Bronchial epithelial cell (primary cell): ENCODE measurements at places on chromosomes 2 and 18. TPM values are rescaled to one million over a fixed set of nuclear protein-coding genes. Genes with fewer than 3 reads are reported as not detected.
A peak's percentile ranks its signal among the peaks of the same experiment; 100 is the strongest.

- peak; percentile 5 for DNase-seq
Observed at GRCh38 chr2:205903549-205904129, 182.3 kb downstream of the INO80D start.

GRCh38 chr2:57417007-57417406 is 629.6 kb upstream of the VRK2 start:
- DNase-seq, result no peak

DNA sequence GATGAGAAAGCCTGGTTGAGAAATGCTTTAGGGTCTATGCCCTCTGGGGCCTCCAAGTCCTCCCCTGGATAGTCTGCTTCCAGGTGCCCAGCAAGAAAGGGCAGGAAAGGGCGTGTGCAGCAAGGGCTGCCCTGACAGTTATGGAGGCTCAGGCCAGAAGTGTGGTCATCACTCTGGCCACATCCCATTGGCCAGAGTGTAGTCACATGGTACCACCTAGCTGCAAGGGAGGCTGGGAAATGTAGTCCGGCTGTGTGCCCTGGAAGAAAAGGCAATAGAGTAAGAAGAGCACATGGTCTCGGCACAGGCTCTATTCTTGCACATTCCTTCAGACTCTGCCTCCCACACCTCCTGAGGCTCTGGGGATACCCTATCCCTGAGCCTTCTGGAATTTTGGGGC is 35.7 kb downstream of the ODC1 start:
- DNase-seq, result peak; percentile 71

DNA sequence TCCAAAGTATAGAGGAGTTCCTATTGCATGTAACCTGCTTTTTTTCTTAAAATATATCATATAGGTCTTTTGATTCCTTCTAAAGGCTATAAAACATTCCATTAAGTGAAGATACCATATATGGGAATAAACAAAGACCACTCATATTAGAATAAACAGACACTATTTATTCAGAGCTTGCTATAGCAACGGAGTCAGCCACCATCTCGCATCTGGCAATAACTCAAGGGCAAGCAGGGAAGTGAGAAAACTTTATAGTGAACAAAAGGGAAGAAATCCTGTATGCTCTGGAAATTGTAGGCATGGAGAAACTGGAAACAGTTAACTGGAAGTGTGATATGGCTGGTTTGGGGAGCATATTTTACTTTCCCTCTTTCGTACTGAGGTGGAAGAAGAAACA is 301.9 kb downstream of the PTH2R start:
- DNase-seq, result no peak

DNA sequence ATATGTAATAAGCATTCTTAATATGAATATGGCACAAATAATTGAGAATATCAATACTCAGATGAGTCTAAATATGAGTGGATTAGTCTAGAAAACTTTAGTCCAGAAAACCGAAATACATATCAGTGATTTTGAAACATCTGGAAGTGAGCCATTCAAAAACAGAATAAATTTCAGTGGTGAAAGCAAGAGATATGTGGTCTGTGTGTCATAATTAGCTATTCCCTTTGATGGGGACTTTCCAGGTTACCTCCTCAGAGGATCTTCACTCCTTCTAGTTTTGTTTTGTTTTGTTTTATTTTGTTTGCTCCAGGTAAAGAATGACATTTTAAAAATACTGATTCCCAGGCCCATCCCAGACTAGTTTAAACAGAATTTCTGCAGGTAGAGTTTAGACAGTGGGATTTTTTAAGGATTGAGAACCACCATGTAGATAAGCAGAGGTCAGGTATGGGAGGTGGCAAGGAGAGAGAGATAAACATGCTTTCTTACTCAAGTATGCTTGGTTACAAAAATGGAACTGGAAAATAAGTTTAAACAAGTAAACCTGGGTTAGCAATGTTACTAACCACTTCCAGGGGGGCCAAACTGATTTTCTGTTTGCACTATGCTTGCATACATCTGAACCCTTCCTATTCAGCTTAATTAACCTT is 70.7 kb downstream of the NABP1 start:
- DNase-seq, result no peak

GRCh38 chr2:186641132-186641806 is 51.4 kb downstream of the ITGAV start:
- no peak for DNase-seq

DNA sequence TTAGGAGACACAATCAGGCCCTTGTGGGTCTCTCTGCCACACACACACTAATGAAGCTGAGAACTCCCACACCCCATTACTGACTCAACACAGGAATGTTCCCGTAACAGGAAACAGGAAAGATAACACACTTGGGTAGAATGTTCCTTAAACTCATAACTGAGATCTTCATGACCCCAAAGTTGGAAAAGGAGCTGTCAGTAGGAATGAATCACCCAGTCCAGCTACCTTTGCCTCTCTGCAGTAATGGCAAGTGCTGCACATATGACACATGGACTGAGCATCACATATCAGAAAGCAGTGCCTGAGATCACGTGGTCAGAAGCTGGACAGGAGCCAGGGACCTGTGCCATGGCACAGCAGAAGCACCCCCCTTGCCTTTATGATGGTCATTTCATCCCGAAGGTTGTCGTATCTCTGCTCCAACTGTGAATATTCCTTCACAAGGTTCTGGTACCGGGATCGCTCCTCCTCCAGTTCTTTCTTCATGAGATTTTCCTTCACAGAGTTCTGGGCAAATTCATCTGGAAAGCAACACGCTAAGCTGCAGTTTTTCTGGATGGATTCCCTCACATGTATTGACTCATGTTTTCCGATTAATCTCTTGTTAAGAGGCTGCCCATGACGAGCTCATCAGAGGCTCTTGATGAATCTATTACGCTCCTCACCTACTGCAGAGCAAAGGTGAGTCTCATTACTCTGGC is 65.4 kb upstream of the ACAA2 start:
- peak; percentile 72 for DNase-seq

- no peak for DNase-seq
Observed at GRCh38 chr2:128444121-128444771, 125.6 kb upstream of the HS6ST1 start.

DNA sequence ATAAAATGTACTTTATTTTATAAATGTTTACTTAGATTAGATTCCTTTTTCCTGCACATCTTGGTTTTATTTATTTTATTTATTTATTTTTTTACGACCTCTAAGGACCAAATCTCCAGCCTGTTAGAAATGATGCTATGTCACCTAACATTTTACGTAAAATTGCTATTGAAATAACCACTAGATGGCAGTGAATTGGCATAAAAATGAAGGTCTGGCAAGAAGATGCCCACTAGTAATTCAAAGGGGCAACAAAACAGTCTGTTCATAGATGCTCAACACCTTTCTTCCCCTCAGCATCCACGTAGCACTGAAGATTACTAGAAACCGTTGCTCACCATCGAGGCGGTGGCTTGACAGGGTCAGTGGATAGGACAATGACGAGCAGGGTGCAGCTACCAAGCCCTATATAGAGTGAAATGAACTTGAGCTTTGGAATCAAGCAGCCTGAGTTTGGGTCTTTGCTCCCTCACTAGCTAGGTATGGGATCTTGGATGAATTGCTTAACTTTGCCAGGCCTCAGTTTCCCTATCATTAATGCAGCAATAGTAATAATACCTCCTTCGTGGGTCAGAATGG is 128.7 kb upstream of the L3MBTL4 start:
- peak; percentile 44 for DNase-seq

LRRTM4 gene
- not detected in 2 replicates for total RNA-seq

- no peak for DNase-seq
Observed at GRCh38 chr18:45849529-45849928, 24.1 kb downstream of the SIGLEC15 start.

SPC25 gene
- total RNA-seq, result 0.13 TPM in 1 of 2 replicates, not detected in the other

REG3G gene
- total RNA-seq, result not detected in 2 replicates

DNA sequence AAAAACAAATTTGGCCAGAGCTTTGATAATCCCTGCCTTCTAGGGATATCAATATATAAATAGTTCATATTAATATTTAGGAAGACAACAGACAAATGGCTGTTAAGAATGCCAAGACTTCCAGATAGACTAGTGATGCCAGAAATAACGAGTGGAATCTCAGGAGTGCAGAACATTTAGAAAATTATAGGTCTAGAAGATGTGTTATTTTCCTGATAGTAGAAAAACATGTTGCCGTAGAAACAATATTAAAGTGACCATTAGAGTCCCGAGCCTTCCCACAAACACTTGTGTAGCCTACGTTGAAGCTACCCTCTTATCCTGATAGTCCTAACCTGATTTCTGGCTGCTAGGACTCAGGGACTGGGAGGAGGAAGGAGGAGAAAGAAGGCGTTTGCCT is 54.3 kb upstream of the ITGA6 start:
- no peak for DNase-seq

DNA sequence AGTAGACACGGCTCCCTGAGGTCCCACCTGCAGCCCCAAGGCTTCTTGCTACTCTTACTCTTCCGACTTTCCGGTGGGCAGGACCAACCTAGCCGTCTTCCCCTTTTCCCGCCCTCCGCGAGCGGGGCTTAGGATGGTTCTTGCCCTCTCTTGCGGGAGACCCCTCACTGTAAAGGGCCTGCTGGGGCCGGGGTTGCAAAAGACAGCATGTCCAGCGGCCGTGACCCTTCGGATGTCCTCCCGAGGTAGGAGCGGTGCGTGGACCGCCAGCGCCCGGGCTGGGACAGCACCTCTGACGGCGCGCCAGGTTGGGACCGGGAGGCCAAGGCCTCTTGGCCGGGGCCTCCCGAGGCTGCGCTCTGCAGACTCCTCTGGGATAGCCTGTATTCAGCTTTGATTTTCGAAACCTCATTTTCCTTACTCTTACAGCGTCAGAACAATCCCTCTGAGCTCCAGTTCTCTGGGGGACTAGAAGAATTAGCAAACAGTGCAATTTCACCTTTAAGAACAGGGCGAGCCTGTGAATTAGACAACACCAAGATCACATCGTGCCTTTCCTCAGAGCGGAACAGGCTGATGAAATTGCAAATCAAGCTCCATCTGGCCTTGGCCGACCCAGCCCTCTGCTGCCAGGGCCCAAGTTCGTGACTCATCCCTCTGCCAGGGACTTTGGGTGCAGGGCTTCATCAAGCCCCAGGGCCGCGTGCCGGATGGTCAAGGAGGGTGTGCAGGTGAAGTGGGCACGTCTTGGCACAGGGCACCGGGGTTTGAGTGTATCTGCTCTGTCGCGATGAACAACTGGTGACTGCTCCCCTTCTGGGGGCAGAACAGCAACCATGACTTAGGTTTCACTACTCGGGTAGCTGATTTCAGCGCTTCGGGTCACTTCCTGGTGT is 777 bp downstream of the MOCOS start:
- DNase-seq, result peak; percentile 49

RMDN2 gene
- total RNA-seq, result 1.2 and 1.3 TPM in 2 replicates

HAAO gene
- 0.38 TPM in 1 of 2 replicates, not detected in the other for total RNA-seq

GRCh38 chr2:29372185-29372584 is 257.0 kb downstream of the CLIP4 start:
- peak; percentile 2 for DNase-seq

- no peak for DNase-seq
Observed at GRCh38 chr18:48711651-48712486, 173.0 kb downstream of the CTIF start.

REG3A gene
- not detected in 2 replicates for total RNA-seq

GRCh38 chr18:77100751-77101355 is 31.7 kb downstream of the MBP start:
- peak; percentile 73 for DNase-seq

DNA sequence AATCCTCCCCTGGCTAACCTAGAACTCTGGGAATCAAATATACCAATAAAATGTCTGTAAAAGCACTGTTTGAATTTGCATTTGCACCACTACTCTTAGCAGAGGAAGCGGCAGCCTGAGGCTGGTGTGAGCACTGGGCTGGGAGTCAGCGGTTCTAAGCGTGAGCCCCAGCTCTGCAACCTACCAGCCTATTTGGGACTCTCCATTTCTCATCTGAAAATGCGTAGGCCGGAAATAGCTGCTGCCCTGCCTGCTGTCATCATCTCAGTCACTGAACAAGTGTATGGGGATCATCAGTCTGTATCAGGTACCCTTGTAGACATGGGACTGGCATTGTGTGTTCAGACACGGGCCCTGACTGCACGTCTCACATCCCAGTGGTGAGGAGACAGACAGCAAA is 194.3 kb downstream of the ANKRD30B start:
- DNase-seq, result no peak

- peak; percentile 67 for DNase-seq
Observed at GRCh38 chr2:46010925-46011490, 286.2 kb upstream of the EPAS1 start.

DNA sequence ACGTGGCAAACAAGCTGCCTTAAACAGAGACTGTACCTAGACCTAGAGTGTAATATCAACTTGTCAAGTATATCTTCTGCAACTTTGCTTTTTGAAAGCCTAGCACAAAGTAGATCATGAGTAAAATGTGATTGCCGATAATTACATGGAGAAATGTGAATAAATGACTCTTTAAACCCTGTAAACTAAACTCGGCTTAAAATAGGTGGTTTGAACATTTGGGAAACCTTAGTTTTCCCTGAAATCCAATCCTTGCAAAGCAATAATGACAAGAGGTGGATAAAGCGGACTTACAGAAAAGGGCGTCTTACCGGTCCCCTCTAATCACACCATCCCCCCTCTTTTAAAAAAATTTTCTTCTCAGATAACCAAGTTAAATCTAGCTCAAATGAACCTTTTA is 549 bp upstream of the PSMD14 start:
- DNase-seq, result peak; percentile 4

ARHGAP25 gene
- total RNA-seq, result 0.77 and 0.79 TPM in 2 replicates

GRCh38 chr2:39836638-39837037 is 57.6 kb upstream of the THUMPD2 start:
- no peak for DNase-seq

DNA sequence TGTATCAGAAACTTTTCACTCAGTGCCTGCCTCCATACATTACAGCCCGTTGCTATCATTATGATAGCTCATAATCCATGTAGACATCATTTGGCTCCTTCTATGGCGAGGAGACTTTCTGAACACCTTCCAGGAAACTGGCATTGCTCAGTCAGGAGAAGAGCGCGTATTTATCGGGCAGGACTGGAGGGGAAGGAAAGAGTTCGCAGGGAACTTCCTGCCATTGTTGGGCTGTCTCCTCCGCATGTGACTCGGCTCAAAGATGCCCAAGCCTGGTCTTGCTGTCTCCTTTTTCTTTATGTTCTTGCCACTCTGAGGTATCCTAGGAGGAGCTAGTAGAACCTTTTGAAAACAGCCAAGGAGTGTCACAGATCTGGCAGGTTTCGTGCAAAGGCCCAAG is 156.8 kb downstream of the CTIF start:
- no peak for DNase-seq
